ENCODE measurements at places on chromosomes 2 and 18.

DNA sequence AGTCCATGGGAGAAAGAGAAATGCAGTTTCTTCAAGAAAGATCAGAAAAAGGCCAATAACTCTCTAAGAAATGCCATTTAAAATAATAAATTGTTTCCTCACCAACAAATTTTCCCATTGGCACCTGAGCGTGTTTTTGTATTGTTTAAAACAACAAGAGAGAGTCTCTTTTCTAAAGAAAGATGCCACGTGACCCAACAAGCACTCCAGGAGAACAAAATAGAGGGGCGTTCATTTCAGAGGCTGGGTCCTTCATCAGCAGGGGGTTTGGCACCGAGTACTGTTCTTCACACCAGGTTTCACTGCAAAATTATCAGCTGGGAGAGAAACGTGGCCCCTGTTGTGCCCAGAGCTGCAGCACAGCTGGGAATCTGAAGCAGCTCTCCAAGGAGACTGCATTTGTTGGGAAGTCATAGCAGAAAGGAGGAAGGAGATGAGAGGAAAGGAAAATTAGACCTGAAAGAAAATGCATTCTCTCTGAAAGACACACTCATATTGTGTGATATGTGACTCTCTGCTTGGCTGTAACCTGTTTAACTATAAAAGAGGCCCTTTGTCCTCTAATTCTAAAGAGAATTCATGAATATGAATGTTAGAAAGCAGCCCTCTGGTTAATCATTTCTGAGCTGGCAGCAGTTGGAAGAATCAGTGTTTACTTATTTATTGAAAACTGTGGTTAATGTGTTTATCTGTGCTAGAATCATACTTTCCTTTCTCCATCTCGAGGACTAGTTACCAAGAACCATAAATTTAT lies 205.3 kb upstream of the CDH20 start:
- no peak for DNase-seq

DNA sequence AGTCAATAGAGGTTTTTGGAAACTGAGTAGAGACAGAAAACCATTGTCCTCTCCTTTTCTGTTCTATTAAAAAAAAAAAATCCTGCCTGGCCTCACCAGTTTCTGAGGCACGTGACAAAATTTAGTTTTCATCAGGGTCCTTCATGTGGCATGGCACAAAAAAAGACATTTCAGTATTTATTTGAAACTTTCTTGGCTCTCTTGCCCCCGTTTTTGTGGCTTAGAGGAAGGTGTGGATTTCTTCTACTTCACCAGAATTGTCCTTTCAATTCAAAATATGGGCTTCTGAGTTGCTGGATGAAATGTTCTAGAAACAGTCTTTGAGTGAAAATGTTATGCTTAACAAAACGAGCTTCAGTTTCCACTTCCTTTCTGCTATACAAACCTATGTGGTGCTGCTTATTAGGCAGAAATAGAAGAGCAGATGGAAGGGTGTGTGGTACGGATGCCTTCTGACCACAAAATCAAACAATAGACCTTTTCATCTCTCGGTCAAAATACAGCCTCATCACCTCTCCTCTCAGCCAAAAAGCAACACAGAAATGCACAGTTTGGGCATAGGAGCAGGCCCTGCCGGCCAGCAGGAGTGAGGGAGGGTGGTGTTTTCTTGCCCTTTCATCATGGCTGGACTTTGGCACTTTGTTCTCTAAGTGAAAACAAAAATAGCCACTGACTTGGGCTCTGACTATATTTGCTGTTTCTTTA lies 89.2 kb downstream of the SH3RF3 start:
- DNase-seq: no peak

GRCh38 chr2:199336546-199336945 lies 121.2 kb downstream of the SATB2 start:
- no peak for DNase-seq

DNA sequence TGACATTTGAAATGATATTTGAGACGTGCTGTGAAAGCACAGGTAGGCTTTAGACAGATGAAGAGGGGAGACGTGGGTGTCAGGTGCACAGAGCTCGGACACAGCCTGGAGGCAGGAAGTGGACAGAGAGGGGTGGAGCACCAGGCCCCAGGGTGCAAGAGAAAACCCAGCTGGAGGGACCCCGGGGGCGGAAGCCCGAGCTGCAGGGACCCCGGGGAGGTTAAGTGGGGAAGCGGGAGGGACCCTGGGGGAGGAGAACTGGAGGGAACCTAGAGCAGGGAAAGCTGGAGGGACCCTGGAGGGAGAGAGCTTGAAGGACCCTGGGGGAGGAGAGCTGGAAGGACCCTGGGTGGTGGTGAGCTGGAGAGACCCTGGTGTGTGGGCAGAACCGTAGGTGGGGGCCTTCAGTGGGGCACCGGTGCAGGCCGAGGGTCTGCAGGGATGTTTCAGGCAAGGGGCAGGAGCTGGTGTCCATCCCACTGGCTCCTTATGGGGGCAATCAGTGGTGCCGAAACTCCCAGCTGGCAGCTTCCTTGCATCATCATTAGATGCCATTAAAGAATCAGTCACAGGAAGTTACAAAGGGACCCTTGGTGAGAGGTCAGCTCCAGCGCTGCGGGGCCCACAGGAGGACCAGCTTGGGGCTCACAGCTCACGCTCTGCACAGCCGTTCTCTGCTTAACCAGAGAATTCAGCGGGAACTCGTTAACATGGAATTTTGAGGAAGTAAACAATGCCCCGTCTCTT lies 246.6 kb downstream of the EIPR1 start:
- no peak for DNase-seq

GRCh38 chr2:3424171-3424795 lies 44.8 kb downstream of the TRAPPC12 start:
- DNase-seq: no peak

Data from AML-193 (cell line).